ENCODE measurements at places on chromosomes 6 and 20.

- DNase-seq, result no peak
Observed at GRCh38 chr6:162478192-162478671, 249.3 kb downstream of the PRKN start.

- no peak for DNase-seq
Observed at GRCh38 chr6:259901-260508, 32.3 kb upstream of the DUSP22 start.

GRCh38 chr6:71345476-71346333, 57.1 kb downstream of the OGFRL1 start:
- DNase-seq, result no peak

GRCh38 chr6:142746524-142746923, 198.5 kb downstream of the HIVEP2 start:
- peak; percentile 40 for DNase-seq

GRCh38 chr6:120348926-120349325, 985.4 kb downstream of the TBC1D32 start:
- no peak for DNase-seq

- DNase-seq, result no peak
Observed at GRCh38 chr6:20341096-20341495, 60.6 kb upstream of the E2F3 start.

- no peak for DNase-seq
Observed at GRCh38 chr6:166456395-166457156, 73.8 kb upstream of the MPC1 start.

- no peak for DNase-seq
Observed at GRCh38 chr20:38260378-38261053, at the start of gene KIAA1755. Gene KIAA1755 (minus strand): TSS chr20:38260735. CDS start chr20:38260500, 235 bp downstream.

- DNase-seq, result no peak
Observed at GRCh38 chr6:106908386-106908840, 66.1 kb downstream of the CD24 start.

GRCh38 chr20:63475209-63475608, 2.8 kb upstream of the KCNQ2 start:
- DNase-seq, result no peak

GRCh38 chr6:96725296-96725695, 112.0 kb downstream of the GPR63 start:
- no peak for DNase-seq

GRCh38 chr6:148700741-148701311, 46.0 kb upstream of the UST start:
- no peak for DNase-seq

GRCh38 chr20:641516-641875, 11.5 kb downstream of the SRXN1 start:
- no peak for DNase-seq

GRCh38 chr6:142821860-142822259, 123.1 kb downstream of the HIVEP2 start:
- no peak for DNase-seq

GRCh38 chr6:160963651-160964050, 27.9 kb upstream of the MAP3K4 start:
- DNase-seq, result no peak

GRCh38 chr6:103367212-103367611, 1492.5 kb downstream of the HACE1 start:
- no peak for DNase-seq

- peak; percentile 65 for DNase-seq
Observed at GRCh38 chr20:13430346-13431002, 208.3 kb downstream of the TASP1 start.

DNA sequence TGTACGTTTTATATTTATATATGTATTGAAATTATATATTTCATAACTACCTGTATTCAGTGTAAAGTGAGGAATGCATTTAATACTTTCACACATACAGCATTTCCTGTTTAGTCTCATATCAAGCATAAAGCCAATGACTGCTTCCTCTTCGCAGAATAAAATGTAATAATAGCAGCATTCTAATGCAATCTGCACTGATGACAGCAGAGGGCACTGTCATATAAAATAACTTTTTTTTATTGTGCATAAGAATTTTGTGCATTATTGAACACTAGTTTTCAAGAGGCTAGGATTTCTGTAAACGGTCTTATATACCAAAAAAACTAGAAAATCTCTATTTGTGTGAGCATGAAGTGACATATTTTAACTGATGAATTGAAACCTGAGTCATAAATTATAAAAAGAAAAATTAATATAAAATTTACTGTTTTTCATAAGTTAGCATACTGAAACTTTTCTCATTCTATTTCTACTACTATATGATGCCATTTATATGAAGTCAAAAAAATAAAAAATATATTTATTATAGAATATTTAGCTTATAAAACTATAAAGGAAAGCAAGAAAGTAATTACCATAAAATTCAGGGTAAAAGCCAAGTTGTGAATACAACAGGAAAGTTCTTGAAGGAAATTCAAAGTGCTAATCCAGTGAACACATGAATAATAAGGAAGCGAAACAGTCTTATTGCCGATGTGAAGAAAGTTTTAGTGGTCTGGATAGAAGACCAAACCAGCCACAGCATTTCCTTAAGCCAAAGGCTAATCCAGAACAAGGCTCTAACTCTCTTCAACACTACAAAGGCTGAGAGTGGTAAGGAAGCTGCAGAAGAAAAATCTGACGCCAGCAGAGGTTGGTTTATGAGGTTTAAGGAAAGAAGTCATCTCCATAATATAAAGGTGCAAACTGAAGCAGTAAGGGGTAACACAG, 36.3 kb downstream of the RNF146 start:
- DNase-seq, result peak; percentile 47

GRCh38 chr6:100484474-100484873, 19.8 kb upstream of the SIM1 start:
- no peak for DNase-seq

- DNase-seq, result no peak
Observed at GRCh38 chr6:61886608-61887259, 399.3 kb downstream of the KHDRBS2 start.

DNA sequence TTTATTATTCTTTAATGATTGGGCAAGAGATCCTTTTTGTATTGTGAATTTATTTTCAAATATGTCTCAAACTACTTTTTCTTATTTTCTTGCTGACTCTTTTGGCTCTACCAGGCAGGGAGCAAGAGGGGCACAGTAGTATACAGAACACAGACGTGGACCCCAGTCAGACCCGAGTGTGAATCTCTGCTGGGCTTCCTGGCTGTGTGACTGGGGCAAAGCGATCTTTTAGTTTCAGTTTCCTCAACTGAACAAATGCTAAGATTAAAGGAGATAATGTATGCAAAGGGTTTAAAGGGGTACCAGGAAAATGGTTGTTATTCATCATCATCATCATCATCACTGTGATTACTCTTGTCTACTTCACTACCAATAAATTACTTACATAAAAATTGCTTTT, 317.5 kb downstream of the HIVEP2 start:
- DNase-seq, result no peak

- DNase-seq, result no peak
Observed at GRCh38 chr20:22462975-22463914, 121.1 kb downstream of the FOXA2 start.

GRCh38 chr6:3473773-3474172, 16.9 kb upstream of the SLC22A23 start:
- no peak for DNase-seq

DNA sequence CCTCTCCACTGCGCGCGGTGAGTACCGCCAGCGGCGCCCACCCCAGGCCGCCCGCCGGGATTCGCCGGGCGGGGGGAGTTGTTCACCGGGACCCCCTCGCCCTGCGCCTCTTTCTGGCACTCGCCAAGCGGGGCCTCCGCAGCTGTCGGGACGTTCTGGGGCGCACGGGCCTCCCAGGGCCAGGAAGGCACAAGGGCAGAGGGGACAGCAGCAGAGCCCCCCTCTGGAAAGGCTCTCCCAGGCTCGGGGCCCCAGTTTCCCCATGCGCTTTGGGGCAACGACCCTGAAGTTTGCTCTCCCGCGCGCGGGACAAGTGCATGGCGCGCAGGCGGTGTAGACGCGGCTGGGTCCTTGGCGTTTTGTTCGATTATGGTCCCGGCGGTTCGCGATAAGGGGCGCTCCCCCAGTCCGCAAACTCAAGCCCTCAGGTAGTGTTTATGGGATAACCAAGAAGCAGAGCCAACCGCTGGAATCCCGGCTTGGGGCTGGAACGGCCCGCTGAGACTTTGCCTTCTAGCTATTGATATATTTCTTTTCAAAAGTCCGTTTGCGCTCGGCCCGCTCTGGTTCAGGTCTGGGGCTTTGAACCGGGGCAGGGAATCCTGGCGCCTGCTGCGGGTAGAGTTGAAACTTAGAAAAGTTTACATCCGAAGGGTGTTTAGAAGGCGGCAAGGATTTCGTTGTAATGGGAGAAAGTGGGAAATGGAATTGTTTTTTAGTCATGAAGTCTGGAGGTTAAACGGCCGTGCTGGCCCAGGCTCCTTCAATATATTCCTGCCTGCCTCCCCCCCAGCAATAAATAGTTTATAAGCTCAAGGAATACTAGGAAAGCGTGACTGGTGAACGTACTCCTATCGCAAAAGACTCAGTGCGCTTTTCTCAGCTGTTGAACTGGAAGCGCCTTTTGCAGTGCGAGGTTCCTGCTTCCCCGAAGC, 595 bp downstream of the EYA2 start:
- no peak for DNase-seq

GRCh38 chr6:141705431-141705830, 427.3 kb upstream of the GJE1 start:
- no peak for DNase-seq

GRCh38 chr6:44289726-44290260, 19.5 kb downstream of the TMEM151B start:
- DNase-seq, result no peak

- DNase-seq, result peak; percentile 77
Observed at GRCh38 chr6:44002593-44003344, 124.5 kb downstream of the MRPL14 start.

GRCh38 chr6:154261688-154262397, 94.8 kb downstream of the IPCEF1 start:
- no peak for DNase-seq

DNA sequence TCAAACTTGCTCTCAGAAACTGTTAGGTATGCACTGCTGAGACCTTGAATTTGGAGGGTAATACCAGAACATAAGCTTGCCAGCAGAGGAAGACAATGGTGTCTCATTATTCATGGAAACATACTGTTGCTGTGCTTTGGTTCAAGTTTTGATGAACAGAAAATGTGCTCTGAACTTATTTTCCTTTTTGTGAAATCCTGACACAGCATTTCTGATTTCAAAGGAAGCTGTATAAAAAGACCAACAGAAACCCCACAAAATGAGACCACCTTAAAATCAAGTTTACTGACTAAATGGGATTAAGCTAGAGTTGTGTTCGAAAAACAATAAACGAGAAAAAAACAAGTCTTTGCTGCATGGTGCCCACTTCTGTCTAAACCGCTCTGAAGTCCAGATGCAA, 70.3 kb downstream of the PRDM1 start:
- no peak for DNase-seq

DNA sequence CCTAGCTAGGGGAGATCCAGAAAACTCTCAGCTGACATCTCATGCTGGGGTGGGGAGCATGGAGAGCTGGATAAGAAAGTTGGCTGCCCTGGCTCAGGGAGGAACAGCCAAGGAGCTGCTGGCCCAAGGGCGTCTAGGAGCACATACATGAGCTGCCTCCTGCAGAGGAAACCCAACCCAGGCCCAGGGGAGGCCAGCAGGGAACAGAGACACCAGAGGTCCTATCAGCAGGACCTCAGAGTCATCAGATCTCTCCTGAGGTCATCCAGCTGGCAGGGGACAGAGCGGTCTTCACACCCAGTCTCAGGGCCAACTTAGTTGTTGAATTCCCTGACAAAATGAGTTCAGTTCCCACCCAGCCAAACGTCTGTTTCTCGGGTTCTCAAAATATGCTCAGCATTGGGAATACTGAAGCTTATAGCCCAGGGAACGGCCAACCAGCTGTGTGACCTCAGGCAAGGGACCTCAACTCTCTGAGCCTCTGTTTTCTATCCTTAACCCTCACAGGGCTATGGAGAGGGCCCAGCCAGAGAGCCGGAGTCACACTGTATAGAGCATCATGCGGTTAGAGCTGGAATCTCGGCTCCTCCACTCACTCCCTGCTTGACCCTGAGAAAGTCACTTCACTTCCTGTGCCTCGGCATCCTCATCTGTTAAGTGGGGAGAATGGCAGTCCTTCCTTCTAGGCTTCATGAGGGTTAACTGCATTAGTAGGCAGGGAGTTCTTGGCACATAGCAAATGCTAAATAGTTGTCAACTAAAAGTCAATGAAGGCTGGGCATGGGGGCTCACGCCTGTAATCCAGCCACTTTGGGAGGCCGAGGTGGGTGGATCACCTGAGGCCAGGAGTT, 13.8 kb downstream of the ADA start:
- DNase-seq, result no peak

DNA sequence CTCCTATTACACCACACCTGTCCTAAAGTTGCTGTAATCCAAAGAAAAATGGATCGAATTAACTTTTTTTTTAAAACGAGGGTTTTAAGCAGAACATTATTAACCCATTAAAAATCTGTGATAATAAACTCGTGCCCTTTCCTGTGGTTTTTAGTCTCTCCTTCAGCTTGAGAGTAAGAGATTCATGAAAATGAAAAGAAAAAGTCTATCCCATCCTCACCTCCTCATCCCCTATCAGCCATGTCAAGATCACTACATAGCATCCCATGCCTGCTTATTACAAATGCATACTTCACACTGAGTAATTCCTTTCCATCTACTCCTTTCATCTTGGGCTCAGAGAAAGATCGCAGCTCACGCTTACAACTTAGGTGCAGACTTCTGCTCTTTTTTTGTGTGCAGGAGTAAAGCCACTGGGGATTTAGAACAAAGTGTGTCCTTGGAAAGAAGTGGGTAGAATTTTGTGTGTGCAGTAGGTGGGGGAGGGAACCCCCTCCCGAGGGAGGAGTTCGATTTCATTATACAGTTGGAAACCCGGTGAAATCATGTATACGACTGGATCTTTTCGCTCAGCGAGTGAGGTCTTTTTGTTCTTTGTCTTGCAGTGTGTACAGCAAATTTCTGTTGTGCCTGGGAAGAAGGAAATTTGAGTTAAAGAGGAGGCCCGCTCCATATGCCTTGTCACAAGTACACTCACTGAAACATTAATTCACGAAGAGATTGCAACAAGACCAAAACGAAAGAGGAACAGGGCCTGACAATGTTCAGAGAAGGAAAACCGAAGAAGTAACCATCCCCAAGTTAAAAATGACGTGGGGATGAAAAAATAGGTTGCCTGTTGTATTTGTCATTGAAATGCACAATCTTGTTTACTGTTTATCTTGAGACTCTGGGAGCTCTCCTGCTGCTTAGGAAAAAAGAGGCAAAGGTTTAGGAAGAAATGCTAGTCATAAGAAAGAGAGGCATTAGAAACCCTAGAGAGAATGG, 146.5 kb upstream of the ZNF217 start:
- DNase-seq, result no peak

DNA sequence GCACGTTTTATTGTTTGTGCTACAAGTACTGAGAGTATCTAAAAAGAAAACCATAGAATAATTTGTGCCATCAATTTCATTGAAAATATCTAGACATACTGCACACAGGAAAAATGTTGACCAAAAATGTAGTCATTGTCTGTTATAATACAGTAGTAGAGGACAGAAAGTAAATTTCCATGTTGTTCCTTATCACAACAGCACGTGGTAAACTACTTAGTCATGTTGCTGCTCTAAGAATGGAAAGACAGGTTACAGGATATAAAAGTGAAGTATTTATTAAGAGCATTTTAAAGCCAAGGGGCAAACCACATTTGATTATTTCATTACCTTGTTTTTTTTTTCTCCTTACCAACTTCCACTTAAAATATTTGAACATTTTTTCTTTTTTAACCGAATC, 89.0 kb upstream of the CEP85L start:
- no peak for DNase-seq

GRCh38 chr6:72739368-72739779, 117.5 kb downstream of the KCNQ5 start:
- no peak for DNase-seq

Data from stimulated activated CD8-positive, alpha-beta memory T cell treated with anti-CD3 and anti-CD28 coated beads, Interleukin-4, amount 100 ng/mL, for 48 hours (primary cell).